ENCODE measurements at places on chromosomes 16 and 17. TPM values are rescaled to one million over a fixed set of nuclear protein-coding genes. Genes with fewer than 3 reads are reported as not detected.

The SHISA6 gene
- total RNA-seq: not detected

The SNTB2 gene
- total RNA-seq: 20.1 TPM

The CIBAR2 gene
- not detected for total RNA-seq

The TBC1D28 gene
- not detected for total RNA-seq

The ARL4D gene
- 2.3 TPM for total RNA-seq

The IKZF3 gene
- total RNA-seq: 51.2 TPM

The PRAC1 gene
- not detected for total RNA-seq

The CBFA2T3 gene
- total RNA-seq: 0.12 TPM

The MNT gene
- total RNA-seq: 18.1 TPM

The TBC1D26 gene
- total RNA-seq: 0.24 TPM

The GPR142 gene
- total RNA-seq: not detected

The CORO6 gene
- 22.1 TPM for total RNA-seq

The MT1A gene
- 0.94 TPM for total RNA-seq

The ATF7IP2 gene
- total RNA-seq: 15.1 TPM

The QPRT gene
- total RNA-seq: 9.7 TPM

The INPP5K gene
- 24.0 TPM for total RNA-seq

The MT1B gene
- total RNA-seq: not detected

The ARHGAP23 gene
- total RNA-seq: 1.3 TPM

The GNG13 gene
- not detected for total RNA-seq

The STAC2 gene
- total RNA-seq: not detected

The ZG16B gene
- 3.0 TPM for total RNA-seq

The TLCD3B gene
- total RNA-seq: 5.0 TPM

The TVP23C gene
- total RNA-seq: 10.8 TPM

The CA4 gene
- not detected for total RNA-seq

The SLC13A2 gene
- not detected for total RNA-seq

The CFAP97D1 gene
- not detected for total RNA-seq

The SLFN11 gene
- total RNA-seq: 68.8 TPM

The KRTAP17-1 gene
- not detected for total RNA-seq

The TBX2 gene
- 0.05 TPM for total RNA-seq

The KCNH4 gene
- 0.39 TPM for total RNA-seq

All from activated CD4-positive, alpha-beta memory T cell treated with anti-CD3 and anti-CD28 coated beads for 36 hours (primary cell).